ENCODE measurements at places on chromosomes 2 and 18. TPM values are rescaled to one million over a fixed set of nuclear protein-coding genes. Genes with fewer than 3 reads are reported as not detected.

GRCh38 chr2:75180476-75180875, 18.8 kb downstream of the TACR1 start:
- H3K4me3 ChIP-seq: no peak overlapping the region
- no peaks in the 10 kb centered on the region for H3K36me3 ChIP-seq
- DNase-seq: no peak
- H3K4me1 ChIP-seq: peaks cover 2% of the 10 kb centered on the region
- no peaks in the 10 kb centered on the region for H3K27me3 ChIP-seq

DNA sequence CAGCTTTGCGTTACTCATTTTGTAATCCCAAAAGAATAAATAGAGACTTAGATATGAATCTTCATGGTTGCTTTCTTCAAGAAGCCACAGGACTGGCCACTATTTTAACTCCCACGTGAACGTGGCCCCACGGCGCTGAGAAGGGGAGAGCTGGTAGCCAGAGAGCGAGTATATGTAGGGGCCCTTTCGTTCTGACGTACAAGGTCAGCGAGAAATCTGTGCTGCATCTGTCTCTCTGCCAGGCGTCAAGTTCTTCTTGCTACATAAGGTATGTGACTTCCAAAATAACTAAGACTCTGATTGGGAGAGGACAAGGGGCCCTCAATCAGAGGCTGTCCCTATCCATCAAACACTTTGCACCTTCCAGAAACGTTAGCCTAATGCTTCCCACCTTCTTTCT, 149.2 kb downstream of the PLEKHA3 start:
- no peak for DNase-seq
- no peaks in the 10 kb centered on the region for H3K36me3 ChIP-seq
- H3K27me3 ChIP-seq: no peaks in the 10 kb centered on the region
- H3K27ac ChIP-seq: no peak overlapping the region

DNA sequence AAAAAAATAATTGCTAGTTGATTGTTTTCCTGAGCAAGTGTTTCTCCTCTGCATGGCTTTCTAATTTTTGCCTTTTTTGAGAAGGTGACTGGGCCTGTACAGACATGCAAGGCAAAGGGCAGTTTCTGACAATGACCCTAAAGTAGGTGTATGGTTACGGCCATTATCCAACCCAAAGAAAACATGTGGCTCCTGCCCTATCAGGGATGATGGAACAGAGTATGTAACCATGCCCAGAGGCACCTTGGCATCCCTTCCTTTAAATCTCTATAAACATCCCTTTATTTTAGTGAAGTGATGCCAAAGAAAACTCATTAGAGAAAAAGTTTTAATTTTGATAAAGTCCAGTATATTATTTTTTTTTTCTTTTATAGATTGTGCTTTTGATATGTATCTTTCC, 217.5 kb downstream of the LPIN1 start:
- no peaks in the 10 kb centered on the region for H3K4me1 ChIP-seq
- H3K4me3 ChIP-seq: no peak overlapping the region
- H3K27ac ChIP-seq: no peak overlapping the region
- no peaks in the 10 kb centered on the region for H3K27me3 ChIP-seq

- no peak for DNase-seq
- no peaks in the 10 kb centered on the region for H3K4me1 ChIP-seq
- no peak overlapping the region for H3K4me3 ChIP-seq
- no peaks in the 10 kb centered on the region for H3K36me3 ChIP-seq
- no peak overlapping the region for H3K27ac ChIP-seq
These were observed 823.2 kb upstream of the ID2 start for GRCh38 chr2:7858624-7859023.

DNA sequence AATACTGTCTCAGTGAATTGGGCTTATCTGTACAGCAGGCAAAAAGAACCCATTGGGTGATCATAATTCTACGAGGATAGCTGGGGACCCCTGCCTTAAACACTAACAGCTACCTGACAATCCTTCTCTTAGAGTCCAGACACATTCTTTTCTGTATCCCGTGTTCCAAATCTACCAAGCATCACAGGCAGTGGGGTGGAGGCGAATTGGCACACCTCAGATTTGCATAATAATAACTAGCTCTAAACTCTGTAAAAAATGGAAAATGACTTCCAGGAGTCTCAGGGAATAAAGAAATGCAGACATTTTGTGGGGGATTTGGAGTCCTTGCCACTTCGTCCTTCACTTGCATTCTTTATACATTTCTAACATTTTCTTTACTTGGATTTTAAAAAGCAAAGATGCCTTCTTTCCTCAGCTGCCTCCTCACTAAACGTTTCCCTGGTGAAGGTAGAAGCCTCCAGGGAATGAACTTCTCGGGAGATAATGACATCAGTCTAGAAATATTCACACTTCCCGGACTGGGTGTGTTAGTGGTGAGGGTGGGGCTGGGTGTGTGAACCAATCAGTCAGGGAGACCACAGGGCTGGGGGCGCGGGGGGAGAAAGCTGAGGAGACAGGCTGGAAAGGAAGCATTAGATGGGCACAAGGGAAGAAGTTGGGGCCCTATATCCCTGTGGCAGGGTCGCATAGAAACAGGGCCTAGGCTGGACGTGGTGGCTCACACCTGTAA, 59.1 kb upstream of the BOD1L2 start:
- H3K36me3 ChIP-seq: no peaks in the 10 kb centered on the region
- peaks cover 12% of the 10 kb centered on the region for H3K4me1 ChIP-seq
- H3K27me3 ChIP-seq: peaks cover 2% of the 10 kb centered on the region
- H3K4me3 ChIP-seq: no peak overlapping the region

- no peak overlapping the region for H3K27ac ChIP-seq
- peaks cover 20% of the 10 kb centered on the region for H3K4me1 ChIP-seq
- H3K4me3 ChIP-seq: no peak overlapping the region
- no peaks in the 10 kb centered on the region for H3K36me3 ChIP-seq
- H3K27me3 ChIP-seq: peaks cover 2% of the 10 kb centered on the region
These were observed 161.7 kb upstream of the ZNF236 start for GRCh38 chr18:76660571-76661192.

DNA sequence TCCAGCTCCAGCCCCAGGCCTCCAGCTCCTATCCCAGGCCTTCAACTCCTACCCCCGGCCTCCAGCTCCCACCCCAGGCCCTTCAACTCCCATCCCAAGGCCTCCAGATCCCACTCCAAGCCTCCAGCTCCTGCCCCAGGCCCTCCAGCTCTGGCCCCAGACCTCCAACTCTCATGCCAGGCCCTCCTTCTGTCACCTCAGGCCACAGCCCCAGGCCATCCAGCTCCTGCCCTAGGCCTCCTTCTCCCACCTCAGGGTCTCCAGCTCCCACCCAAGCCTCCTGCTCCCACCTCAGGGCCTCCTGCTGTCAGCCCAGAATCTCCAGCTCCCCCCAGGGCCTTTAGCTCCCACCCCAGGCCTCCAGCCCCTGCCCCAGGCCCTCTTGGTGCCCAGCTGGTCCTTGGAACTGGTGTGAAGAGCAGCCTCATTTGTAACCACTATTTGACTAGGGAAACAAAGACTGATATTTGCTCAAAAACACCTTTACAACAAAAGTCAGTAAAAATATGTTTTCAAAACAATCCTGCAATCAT, 67.8 kb upstream of the SALL3 start:
- no peak overlapping the region for H3K4me3 ChIP-seq
- DNase-seq: no peak
- H3K36me3 ChIP-seq: peaks cover 11% of the 10 kb centered on the region
- no peak overlapping the region for H3K27ac ChIP-seq
- no peaks in the 10 kb centered on the region for H3K4me1 ChIP-seq

DNA sequence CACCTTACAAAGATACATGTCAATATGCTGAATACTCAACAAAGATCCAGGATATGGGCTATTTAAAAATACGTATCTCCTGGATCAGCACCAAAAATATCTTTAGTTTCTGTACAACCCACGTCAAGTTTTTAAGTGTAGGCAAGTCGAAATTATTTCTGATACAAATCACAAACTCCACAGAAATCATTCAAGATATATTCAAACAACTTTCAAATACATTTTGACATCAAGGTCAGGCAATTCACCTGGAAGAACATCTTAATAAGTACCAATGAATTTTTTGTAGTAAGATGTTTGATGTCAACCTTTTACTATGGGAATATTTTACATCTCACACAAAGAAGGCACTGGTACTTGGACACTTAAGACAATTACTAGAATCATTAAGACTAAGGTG, 86.2 kb downstream of the CUL3 start:
- H3K36me3 ChIP-seq: peaks cover 26% of the 10 kb centered on the region
- no peak overlapping the region for H3K4me3 ChIP-seq
- H3K27me3 ChIP-seq: no peaks in the 10 kb centered on the region
- peak overlapping the region; percentile 6 for H3K27ac ChIP-seq

GRCh38 chr2:139367416-139367815, 587.2 kb upstream of the NXPH2 start:
- H3K36me3 ChIP-seq: no peaks in the 10 kb centered on the region
- no peaks in the 10 kb centered on the region for H3K4me1 ChIP-seq
- H3K27me3 ChIP-seq: no peaks in the 10 kb centered on the region
- no peak for DNase-seq
- H3K27ac ChIP-seq: no peak overlapping the region

GRCh38 chr2:44759823-44760222, 181.7 kb upstream of the SIX3 start:
- no peak overlapping the region for H3K4me3 ChIP-seq
- H3K27me3 ChIP-seq: peaks cover 2% of the 10 kb centered on the region
- H3K36me3 ChIP-seq: no peaks in the 10 kb centered on the region
- no peak for DNase-seq

- H3K36me3 ChIP-seq: peaks cover 8% of the 10 kb centered on the region
- H3K27ac ChIP-seq: no peak overlapping the region
- peak overlapping the region; percentile 82 for H3K4me3 ChIP-seq
- DNase-seq: no peak
These were observed 1.5 kb upstream of the SLC30A3 start for GRCh38 chr2:27264253-27264752.

DNA sequence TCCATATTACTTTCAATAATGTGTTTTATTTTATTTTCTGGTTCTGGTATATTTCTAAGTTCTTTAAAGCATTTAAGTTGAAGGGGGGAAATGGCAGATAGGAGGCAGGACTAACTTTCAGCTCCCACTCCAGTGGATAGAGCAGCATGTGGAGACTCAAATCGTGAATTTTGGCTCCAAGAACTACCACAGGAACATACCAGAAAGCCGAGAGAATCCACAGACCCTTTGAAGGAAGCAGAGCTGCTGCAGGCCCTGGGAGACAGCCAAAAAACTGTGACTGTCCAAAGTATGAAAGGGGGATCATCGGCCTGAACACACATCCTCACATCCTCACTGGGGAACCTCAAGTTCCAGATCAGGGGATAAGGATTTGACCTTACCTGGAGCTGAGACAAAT, 207.6 kb upstream of the VWC2L start:
- no peaks in the 10 kb centered on the region for H3K36me3 ChIP-seq
- H3K4me1 ChIP-seq: no peaks in the 10 kb centered on the region
- H3K4me3 ChIP-seq: no peak overlapping the region

DNA sequence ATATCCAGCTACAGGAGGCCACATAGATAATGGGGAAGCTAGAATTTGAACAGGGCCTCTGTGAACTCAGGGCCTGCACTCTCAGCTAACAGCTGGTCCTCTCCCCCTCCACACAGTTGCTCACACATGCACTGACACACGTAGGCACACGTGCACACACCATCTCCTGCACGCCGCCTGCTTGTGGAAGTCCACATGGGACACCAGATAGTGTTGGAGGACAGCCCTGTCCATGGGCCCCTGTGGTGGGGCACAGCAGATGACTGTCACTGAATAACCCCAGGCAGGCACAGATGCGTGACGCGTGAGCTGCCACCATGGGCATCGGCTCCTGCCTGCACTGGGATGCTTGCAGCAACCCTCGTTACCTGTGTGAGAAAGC, 52.9 kb downstream of the ADI1 start:
- DNase-seq: no peak
- H3K4me3 ChIP-seq: no peak overlapping the region
- H3K27ac ChIP-seq: no peak overlapping the region
- H3K4me1 ChIP-seq: peaks cover 2% of the 10 kb centered on the region
- peaks cover 32% of the 10 kb centered on the region for H3K36me3 ChIP-seq
- peaks cover 17% of the 10 kb centered on the region for H3K27me3 ChIP-seq

GRCh38 chr2:65456064-65456463, 23.7 kb upstream of the SPRED2 start:
- H3K4me3 ChIP-seq: no peak overlapping the region
- no peaks in the 10 kb centered on the region for H3K36me3 ChIP-seq
- peaks cover 12% of the 10 kb centered on the region for H3K4me1 ChIP-seq
- H3K27me3 ChIP-seq: peaks cover 5% of the 10 kb centered on the region
- DNase-seq: no peak

DNA sequence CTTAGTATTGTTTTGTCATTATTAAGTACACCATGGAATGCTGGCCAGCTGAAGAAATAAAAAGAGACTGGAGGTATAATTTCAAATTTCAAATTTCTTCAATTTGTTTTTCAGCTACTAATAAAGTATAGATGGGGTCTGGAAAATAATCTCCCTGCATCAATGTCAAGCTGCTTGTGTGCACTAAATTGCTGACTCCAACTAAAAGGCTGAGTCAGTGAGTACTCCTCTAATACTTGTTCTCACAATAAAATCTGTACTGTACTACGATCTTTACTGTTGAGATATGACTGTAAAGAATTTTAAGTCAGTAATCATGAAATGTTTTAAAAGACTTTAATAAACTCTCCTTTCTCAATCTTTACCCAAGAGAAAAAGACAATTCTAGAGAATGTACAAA, 131.9 kb downstream of the SATB2 start:
- DNase-seq: no peak
- no peaks in the 10 kb centered on the region for H3K27me3 ChIP-seq
- H3K27ac ChIP-seq: no peak overlapping the region
- no peaks in the 10 kb centered on the region for H3K4me1 ChIP-seq
- no peaks in the 10 kb centered on the region for H3K36me3 ChIP-seq

GRCh38 chr2:155980941-155981560, 351.5 kb downstream of the NR4A2 start:
- no peaks in the 10 kb centered on the region for H3K27me3 ChIP-seq
- no peaks in the 10 kb centered on the region for H3K36me3 ChIP-seq
- DNase-seq: no peak

DNA sequence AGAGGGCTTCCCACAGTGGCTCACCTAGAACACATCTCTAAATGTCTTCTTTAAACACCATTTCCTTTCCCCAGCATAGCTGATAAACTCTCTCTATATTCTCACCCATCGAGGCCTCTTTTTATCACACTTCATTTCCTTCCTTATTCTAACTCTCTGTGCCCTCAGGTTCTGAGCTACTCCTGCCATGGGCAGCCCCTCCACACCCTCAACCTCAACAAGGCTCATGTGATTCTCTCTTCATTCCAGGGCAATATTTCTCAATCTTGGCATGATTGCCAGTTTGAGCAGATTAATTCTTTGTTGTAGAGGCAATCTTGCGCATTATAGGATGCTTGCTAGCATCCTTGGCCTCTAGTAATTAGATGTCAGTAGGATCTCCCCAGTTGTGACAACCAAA, 999.1 kb downstream of the TSN start:
- DNase-seq: no peak
- no peak overlapping the region for H3K4me3 ChIP-seq
- no peaks in the 10 kb centered on the region for H3K27me3 ChIP-seq
- H3K4me1 ChIP-seq: no peaks in the 10 kb centered on the region
- H3K27ac ChIP-seq: peak overlapping the region; percentile 43
- no peaks in the 10 kb centered on the region for H3K36me3 ChIP-seq

The MREG gene
- 26.1 TPM for total RNA-seq

The TBR1 gene
- 0.08 TPM for total RNA-seq

The PPP1CB gene
- total RNA-seq: 125 TPM

The SGPP2 gene
- total RNA-seq: not detected

The PTPN2 gene
- total RNA-seq: 23.9 TPM

The FBXO11 gene
- 84.6 TPM for total RNA-seq

The TMEM178A gene
- 4.8 TPM for total RNA-seq

The RFX8 gene
- total RNA-seq: 5.0 TPM

The TRIM54 gene
- not detected for total RNA-seq

The WNT10A gene
- not detected for total RNA-seq

The ARMC9 gene
- 18.3 TPM for total RNA-seq

The SEPTIN10 gene
- total RNA-seq: 69.8 TPM

The WDR43 gene
- 33.5 TPM for total RNA-seq

The ANKAR gene
- 8.5 TPM for total RNA-seq
